Natural killer cell (primary cell): ENCODE measurements at places on chromosomes 5 and 9. TPM values are rescaled to one million over a fixed set of nuclear protein-coding genes. Genes with fewer than 3 reads are reported as not detected.

The UNC5A gene
- not detected for total RNA-seq

The EGFL7 gene
- 0.47 TPM for total RNA-seq

The HRCT1 gene
- total RNA-seq, result not detected

The GPRIN1 gene
- total RNA-seq, result 1.3 TPM

The TTC23L gene
- 0.48 TPM for total RNA-seq

The CCDC69 gene
- 204 TPM for total RNA-seq

The EGFLAM gene
- not detected for total RNA-seq

The SLCO6A1 gene
- not detected for total RNA-seq

The ERAP2 gene
- 41.5 TPM for total RNA-seq

The BSPRY gene
- 4.3 TPM for total RNA-seq

The MAMDC4 gene
- total RNA-seq, result 4.6 TPM

The RORB gene
- total RNA-seq, result 0.73 TPM

The WDR38 gene
- total RNA-seq, result not detected

The BARHL1 gene
- not detected for total RNA-seq

The PCDHGA3 gene
- not detected for total RNA-seq

The MEF2C gene
- 18.3 TPM for total RNA-seq

The ARID3C gene
- total RNA-seq, result 0.24 TPM

The STPG3 gene
- total RNA-seq, result not detected

The NPDC1 gene
- 0.87 TPM for total RNA-seq

The FYB1 gene
- total RNA-seq, result 277 TPM

The CDKN2B gene
- total RNA-seq, result not detected
